ENCODE measurements at places on chromosomes 1 and 21.

DNA sequence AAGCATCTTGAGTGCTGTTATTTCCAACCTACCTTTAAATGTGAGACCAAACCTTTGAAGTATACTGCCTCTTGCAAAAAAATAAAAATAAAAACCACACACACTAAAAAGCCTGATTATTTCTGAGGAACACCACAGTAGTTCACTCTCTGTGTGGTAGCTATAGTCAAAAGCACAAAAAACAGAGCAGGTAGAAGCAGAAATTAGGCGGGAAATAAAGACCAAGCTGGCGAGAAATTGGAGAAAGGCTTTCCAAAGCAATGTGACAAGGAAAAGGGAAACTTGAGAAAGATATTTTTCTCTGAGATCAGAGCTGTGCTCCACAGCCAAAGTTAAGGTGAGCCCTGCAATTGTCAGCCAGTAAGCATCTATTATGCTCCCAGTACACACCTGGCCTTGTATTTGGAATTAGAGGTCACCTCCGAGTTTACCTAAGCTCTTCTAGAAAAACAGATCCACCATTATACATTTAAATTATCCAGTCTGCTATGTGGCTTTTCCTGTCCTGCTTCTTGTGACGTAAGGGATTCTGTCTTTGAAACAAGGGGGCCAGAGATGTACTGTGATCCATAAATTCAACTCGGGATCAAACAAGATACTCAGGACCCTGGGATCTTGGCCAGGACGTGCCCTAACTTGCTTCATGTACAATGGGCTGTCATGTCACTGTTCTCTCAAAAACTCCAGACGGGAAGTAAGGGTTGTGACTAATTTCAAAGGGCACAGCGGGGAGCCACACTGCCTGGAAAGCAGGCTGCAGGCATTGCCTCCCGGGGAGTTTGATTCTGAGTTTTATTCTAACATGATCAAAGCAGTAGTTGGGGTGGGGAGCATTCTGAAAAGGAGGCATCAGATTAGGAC lies 39.8 kb upstream of the RAB4A start:
- DNase-seq, result no peak

DNA sequence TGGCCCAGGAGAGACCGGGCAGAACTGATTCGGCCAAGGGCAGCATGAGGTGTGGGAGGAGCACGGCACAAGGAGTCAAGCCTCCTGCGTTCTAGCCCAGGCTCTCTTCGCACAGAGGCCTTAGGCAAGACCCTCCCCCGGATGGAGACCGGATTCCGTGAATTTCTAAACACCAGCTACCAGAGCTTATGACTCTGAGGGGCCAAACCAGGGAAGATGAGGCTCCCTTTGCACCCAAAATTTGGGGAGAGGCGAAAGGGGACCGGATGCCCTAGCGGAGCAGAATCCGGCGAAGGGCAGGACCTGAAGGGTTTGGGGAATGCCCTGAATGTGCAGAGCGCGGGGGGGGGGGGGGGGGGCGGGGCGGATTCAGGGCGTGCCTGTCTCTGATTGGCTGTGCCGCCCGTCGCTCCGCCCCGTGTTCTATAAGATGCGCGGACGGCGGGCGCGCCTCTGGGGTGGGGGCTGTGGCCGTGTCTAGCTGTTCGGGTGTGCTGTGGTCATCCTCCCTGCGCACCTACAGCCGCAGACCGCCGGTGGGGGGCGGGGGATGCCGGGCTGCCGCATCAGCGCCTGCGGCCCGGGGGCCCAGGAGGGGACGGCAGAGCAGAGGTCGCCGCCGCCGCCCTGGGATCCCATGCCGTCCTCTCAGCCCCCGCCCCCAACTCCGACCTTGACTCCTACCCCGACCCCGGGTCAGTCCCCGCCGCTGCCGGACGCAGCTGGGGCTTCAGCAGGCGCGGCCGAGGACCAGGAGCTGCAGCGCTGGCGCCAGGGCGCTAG lies at the start of gene TRNP1:
TSS of gene TRNP1 (plus strand) at position 456 of the 783 bp plus-strand sequence. CDS start at position 551, 95 bp downstream.
- peak; percentile 90 for DNase-seq

DNA sequence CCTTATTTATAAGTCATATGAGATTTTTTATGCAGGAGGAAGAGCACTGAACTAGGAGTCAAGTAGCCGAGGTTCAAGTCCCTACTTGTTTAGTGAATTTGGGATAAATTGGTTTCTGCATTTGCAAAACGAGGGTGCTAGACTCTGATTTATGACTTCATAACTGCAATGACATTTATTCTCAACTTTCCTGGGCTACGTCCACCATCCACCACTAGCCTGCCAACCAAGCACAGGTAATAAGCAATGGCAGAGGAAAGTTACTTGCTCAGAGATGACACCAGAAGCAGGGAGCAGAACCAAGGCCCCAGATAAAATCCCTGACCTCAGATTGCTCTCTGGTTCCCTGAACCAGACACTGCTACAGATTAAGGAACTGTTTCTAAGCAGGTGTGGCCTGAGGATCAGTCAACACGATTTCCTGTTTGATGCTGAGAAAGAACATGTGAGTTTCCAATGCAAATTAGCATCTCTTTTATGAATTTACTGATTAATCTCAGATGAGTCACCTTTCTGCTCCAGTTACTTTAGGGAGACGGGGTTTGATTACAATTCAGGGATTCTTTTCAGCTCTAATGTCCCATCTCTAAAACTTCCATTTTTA lies 52.7 kb downstream of the PLPP3 start:
- DNase-seq, result no peak

DNA sequence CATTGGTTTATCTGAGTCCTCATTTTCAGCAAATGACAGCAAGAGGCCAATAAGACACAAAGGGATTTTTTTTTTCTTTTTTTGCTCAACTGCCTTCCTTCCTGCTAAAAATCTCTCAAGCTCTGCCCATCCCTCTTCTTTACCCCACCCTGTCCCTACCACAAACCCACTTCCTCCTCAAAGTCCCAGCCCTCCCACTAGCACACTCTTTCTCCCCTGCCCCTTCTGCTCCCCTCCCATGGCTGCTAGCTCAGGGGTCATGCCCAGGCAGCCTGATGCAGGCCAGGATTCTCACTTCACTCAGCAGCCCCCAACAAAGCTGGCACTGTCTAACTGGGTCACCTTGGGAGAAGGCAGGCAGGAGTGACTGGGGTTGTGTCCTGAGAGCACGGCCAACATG lies 28.8 kb upstream of the PPP2R5A start:
- no peak for DNase-seq

GRCh38 chr1:9078015-9078751 lies 8.7 kb upstream of the SLC2A5 start:
- DNase-seq, result no peak

DNA sequence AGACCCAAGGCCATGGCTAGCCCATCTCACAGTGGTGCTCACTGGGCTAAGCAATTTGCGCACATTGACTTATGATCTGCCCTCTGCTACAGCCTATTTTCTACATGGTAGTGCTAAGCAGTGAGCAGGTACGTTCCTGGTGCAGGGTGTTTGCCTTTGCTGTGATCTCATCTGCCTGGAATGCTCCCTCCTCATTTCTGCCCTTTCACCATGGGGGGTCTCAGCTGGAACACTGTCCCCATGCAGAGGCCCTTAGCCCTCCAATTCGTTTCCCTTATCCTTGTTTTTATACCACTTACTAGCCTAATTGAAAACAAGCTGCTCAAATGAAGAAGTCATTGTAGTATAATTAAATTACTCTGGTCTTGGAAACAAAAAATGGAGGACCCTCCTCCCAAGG lies 2.0 kb upstream of the B3GALT5 start:
- DNase-seq, result peak; percentile 50

All from HEK293T (cell line).